ENCODE measurements at places on chromosomes 5 and 9.
A peak's percentile ranks its signal among the peaks of the same experiment; 100 is the strongest.

- no peak for DNase-seq
These were observed 1.4 kb downstream of the MARCHF3 start for GRCh38 chr5:127028822-127029457.

- no peak for DNase-seq
These were observed 129.9 kb downstream of the SGCD start for GRCh38 chr5:156456857-156457256.

DNA sequence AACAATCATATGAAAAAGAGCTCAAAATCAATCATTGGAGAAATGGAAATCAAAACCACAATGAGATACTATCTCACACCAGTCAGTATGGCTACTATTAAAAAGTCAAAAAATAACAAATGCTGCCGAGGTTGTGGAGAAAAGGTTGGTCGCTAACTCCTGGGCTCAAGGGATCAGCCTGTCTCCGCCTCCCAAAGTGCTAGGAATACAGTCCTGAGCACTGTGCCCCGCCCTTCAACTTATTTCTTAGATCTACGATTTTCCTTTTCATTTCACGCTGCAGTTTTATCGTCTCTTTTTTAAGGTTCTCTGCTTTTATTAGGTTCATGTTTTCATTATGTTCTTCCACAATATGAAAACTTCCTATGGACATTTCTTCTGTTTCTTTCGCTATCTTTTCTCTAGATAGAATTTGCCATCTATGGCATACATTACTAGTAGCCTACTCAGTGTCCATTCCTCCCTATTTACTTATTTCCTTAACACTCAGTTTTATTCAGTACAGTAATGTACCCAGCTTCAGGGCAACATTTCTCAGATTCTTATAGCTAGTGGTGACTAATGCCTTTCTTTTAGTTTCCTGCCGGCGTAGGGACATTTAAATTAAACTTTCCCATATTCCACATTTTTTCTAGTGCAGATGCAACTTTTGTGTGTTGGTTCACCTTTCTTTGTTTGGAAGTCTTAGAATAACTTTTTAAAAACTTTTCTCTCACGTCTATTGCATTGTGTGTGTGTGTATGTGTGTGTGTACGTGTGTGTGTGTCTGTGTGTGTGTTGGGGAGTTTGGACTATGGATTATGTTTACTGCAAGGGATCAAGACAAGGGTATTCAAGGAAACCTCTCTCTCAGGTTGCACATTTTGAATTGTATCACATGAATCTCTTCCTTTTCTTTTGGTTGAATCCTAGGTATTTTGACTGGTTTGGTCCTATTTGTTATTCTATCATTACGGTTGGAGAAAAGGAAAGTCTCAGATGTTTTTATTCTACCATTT lies 21.6 kb upstream of the FBN2 start:
- no peak for DNase-seq

DNA sequence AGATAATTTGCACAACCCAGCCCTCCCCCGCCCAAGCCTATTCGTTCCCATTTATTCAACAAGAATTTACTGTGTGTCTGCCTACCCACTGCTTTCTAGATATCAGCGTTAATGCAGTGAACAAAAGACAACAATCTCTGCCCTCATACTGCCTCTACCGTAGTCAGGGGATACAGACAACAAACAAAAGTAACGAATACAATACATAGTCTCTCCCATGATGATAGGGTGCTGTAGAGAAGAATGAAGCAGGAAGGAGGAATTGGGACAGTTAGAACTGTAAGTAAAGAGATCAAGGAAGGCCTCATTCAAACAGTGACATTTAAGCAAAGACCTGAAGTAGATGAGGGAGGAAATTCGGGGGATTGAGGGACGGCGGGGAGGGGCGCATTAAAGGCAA lies 1.7 kb downstream of the GFM2 start:
- DNase-seq = no peak

- DNase-seq = no peak
These were observed 3.4 kb upstream of the DCTN4 start for GRCh38 chr5:150762211-150762610.

DNA sequence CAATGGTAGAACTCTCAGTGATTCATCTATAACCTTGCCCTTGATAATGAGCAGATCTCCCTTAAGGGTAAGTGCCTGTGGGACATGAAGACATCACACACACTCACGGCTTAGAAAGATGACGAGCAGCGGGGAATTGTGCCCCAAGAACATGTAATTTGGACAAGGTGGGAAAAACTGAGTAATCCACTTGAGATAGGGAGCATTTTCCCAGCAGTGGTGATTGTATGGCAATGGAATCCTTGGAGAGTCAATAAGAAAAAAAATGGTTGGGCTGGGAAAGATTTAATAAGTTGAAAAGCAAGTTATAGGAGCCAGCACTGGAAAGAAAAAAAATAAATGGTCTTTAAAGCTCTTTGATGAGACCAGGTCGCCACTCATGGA lies 193.1 kb downstream of the GLIS3 start:
- DNase-seq = no peak

DNA sequence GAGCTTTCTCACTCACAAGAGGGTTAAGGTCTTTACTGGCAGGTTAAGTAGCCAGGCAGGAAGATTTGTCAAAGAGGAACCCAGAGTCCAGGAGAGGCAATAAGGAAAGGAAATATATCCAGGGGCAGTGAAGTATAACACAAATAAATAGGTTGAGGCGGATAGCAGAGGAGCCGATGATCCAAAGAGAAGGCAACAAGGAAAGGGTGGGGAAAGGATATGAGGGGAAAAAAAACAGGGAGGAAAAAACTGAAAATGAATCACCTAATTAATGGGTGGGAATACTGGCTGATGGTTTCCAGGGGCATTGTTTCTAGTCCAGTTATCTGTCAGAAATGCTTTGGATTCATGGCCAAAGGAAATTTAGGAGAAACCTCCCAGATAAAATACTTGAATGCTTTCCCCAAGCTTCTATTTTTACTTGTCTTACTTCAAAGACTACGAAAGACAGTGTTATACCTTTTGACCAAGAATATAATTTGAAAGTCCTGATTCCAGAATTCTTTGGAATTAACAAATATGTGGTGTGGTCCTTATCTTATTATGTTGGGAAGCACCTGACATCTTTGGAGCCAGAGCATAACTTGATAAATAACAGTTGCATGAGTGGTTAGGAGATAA lies 146.5 kb downstream of the AOPEP start:
- no peak for DNase-seq

DNA sequence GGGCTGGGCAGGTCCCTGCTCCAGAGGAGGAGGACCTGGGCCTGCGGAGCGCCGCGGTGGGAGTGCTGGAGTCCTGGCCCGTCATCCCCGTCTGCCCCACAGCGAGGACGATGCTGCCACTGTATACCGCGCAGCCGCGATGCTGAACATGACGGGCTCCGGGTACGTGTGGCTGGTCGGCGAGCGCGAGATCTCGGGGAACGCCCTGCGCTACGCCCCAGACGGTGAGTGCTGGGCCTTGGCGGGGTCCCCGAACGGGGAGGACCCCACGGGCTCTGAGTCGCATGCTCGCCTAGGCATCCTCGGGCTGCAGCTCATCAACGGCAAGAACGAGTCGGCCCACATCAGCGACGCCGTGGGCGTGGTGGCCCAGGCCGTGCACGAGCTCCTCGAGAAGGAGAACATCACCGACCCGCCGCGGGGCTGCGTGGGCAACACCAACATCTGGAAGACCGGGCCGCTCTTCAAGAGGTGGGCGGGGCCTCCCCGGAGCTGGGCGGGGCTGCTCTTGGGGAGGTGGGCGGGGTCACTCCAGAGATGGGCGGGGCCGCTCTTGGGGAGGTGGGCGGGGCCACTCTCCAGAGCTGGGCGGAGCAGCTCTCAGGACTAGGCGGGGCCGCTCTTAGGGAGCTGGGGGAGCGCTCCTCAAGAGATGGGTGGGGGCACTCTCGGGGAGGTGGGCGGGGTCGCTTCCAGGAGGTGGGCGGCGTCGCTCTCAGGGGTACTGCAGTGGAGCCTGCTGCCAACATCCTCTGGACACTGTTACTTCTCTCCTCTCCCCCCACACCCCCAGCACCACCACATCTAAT lies 13.1 kb downstream of the LRRC26 start:
- peak; percentile 49 for DNase-seq

DNA sequence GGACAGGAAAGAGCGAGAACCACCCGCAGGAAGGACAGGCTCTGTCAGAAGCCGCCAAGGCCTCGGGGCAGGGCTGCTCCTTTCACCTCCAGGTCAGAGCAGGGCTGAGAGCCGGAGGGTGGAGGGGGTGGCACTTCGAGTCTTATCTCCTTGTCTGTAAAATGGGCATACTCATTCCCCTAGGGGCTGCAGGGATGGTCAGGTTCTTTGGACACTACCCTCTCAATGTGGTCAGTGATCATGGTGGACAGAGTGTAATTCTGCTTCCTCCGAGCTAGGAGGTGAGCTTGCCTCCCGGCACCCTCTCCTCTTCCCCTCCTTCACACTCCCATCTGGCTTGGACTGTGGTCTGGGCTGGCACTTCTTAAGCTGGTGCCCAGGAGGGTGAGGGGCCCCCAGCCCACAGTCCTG lies 39.6 kb downstream of the RGS3 start:
- no peak for DNase-seq

GRCh38 chr5:159324102-159324755 lies 6.1 kb downstream of the IL12B start:
- DNase-seq = no peak

- peak; percentile 73 for DNase-seq
These were observed 186.7 kb downstream of the PDZD2 start for GRCh38 chr5:31825518-31826068.

- DNase-seq = peak; percentile 10
These were observed 18.5 kb downstream of the DDX31 start for GRCh38 chr9:132651259-132651658.

- no peak for DNase-seq
These were observed 5.4 kb downstream of the GOLM1 start for GRCh38 chr9:86093788-86094555.

- no peak for DNase-seq
These were observed 44.3 kb downstream of the CYSTM1 start for GRCh38 chr5:140219068-140219991.

DNA sequence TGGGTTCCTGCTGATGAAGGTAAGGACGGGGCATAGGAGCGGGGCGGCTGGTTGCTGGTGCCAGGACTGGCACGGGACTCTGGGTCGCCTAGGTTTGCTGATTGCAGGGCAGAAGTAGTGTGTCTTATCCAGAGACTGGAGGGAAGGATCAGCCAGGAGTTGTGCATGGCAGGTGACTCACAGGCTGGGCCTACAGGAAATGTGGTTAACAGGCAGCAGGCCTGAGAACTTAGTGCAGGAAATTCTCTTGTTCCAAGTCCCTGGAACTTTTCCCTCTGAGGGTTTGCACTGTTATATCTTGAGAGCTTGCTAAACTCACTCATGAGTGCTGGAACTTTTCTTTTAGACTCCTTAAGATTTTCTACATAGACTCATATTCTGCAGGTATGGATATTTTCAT lies 95.1 kb downstream of the ANXA2R start:
- DNase-seq = no peak

DNA sequence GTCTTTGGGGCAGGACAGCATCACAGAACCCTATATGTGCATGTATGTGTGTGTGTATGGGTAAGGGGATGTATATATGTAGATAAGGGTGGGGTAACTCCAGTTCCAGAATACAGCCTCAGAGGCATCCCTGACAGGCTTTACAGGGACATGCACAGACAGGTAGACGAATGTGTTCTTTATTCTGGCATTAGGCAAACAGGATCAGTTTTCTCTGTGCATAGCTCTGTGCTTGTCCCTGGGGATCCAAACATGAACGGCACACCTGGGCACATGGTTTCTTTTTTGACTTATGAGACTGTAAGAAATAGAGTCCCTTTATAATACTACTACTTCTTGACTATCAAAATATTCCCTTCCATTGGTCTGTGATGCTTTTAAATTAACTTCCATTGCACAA lies 120.6 kb downstream of the TRIO start:
- no peak for DNase-seq

DNA sequence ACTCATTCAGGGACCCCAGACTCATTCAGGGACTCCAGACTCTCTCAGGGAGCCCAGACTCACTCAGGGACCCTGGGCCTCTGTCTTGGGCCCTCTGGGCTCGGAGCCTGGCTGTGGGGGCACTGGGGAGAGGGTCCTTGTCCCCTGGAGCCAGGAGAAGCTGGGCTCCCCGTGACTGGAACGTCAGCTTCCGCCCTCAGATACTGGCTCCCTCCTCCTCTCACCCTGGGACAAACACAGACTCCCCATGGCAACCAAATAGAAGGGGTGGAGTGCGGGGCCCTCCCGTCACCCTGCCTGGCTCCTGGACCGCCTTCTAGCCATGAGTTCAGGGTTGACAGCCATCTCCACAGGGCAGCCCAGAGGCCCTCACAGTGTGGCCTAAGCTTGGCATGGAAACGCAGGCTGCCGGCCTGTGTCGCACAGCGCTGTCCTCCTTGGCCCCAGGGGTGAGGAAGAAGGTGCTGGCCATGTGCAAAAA lies 27.6 kb downstream of the ZDHHC11B start:
- DNase-seq = no peak

DNA sequence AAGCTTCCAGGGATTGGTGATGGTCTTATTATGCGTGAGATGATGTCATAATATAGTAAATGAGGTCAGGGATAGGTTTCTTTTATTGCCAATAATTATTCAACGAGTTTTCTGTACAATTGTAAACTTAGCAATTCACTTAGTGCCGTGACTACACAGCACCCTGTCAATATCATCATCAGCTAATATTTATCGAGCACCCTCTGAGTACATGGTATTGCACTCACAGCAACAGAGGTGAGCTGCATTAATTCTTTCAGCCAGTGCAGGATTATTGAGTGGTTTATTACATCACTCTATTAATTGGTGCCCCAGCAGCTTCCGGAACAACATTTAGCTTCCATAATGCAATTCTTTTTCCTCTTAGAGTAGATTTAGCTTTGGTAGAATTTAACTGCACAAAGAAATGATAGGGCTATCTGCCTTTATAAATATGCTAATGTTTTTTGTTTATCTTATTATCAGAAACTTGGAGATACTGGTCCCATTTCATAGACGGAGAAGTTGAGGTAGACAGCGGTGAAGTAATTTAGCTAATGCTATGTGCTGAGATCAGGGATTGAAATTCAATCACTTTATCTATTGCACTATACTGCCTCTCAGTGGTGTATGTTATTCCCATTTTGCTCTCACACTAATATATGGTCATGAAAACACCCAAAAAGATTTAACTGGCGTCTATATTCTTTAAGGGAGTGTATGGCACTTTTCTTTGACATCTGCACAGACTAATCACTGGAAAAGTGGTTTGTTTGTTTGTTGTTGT lies 726.1 kb upstream of the WWC1 start:
- no peak for DNase-seq

DNA sequence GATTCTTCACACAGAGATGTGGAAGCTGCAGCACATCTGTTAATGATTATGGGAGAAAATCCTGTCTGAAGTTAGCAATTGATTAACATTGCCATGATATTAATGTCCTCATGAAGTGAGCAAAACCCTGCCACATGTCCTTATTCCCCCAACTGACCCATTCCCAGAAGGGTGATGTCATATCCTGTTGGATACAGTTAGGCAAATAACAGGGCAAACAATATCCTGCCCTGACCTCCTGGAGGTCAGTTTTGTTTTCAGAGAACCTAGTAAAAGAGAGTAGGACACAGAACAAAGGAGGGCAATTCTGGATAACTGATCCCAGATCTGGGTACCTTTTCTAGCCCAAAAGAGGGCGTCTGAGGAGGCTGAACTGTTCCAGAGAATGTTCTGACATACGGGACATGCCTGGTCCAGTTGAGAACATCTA lies 11.0 kb downstream of the ABLIM3 start:
- DNase-seq = no peak

GRCh38 chr5:6576861-6577501 lies 55.9 kb downstream of the NSUN2 start:
- DNase-seq = peak; percentile 44
